ENCODE measurements at places on chromosomes 13 and 19.

DNA sequence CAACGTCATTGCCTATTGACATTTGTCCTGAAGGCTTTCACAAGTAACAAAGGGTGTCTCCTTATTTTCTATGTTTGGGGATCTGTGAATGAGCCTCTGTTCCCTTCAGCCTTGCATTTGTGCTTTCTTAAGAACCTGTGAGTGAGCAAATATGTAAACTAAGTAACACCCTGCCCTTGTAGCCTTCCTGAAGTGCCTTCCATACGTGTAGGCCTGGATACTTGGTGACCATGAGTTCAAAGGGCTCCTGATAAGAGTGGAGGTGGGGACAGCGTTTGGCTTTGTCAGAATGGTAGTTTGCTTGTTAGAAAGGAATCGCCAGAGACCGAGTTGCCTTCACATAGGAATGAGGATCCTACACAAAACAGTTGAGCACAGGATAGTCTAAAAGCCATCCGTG, 14.5 kb upstream of the CCDC97 start:
- ATAC-seq: no peak

DNA sequence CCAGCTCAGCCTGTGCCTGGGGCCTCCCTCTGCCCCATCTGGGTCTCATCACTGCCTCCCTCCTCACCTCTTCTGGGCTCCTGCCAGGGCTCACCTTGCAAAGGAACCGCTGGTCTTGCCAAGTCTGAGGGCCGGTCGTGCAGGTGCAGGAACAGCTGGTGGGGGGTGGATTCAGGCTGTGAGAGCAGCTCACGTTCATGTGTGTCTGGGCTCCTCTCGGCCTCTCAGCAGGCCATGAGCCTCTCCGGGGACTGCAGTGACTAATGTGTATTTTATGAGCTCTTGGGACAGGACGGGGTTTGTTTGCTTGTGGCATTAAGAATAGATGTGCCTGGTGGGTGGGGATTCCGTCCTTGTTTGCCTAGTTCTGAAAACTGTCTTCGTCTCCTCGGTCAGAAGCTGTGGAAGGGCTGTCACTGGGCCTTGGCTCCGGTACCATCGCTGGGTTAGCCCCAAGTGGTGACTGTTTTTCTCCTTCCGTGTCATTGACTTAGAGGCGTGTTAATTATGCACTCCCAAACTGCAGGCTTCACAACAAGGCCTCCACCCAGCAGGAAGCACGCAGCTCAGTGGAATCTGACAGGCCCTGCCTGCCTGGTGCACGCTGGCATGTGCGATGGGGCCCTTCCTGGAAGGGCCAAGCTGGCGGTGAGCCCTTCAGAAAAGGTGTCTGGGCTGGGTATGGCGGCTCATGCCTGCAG, 77.6 kb downstream of the KDM4B start:
- ATAC-seq: peak; percentile 68

GRCh38 chr19:29145756-29146155, 67.2 kb downstream of the UQCRFS1 start:
- no peak for ATAC-seq

- no peak for ATAC-seq
These were observed 214.4 kb downstream of the SPRY2 start for GRCh38 chr13:80126389-80127068.

- no peak for ATAC-seq
These were observed 3.9 kb upstream of the B9D2 start for GRCh38 chr19:41367848-41368301.

GRCh38 chr13:35648201-35648600, 171.7 kb upstream of the MAB21L1 start:
- ATAC-seq: no peak

GRCh38 chr13:110879482-110879881, 35.4 kb downstream of the ANKRD10 start:
- ATAC-seq: no peak

DNA sequence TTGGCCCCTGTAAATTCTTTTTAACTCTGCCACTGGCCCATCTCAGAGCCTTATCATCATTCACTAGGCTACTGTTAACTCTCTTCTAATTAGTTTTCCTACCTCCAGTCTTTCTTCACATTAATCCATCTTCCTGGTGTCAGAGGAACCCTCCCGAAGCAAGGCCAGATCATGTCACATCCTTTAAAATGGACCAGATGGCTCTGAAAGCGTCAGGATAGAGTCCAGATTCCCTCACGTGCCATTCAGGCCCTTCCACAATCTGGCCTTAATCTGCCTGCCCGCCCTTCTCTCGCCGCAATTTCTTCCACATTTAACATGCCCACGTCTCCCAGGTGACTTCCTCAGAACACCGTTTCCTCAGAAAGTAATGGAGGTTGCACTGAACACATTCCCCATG, 86.5 kb downstream of the RFC3 start:
- no peak for ATAC-seq

GRCh38 chr13:62193919-62194318, 778.3 kb upstream of the PCDH20 start:
- no peak for ATAC-seq

GRCh38 chr13:20126541-20127261, 34.2 kb downstream of the GJA3 start:
- ATAC-seq: no peak

DNA sequence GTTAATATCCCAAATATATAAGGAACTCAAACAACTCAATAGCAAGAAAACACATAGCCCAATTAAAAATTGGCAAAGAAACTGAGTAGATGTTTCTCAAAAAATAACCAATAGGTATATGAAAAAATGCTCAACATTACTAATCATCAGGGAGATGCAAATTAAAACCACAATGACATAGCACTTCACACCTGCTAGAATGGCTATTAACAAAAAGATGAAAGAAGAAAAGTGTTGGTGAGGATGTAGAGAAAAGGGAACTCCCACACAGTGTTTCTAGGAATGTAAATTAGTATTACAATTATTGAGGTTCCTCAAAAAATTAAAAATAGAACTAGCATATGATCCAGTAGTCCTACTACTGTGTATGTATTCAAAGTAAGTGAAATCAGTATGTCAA, 1212.8 kb downstream of the DIAPH3 start:
- ATAC-seq: no peak

GRCh38 chr13:39317291-39317690, 279.0 kb downstream of the NHLRC3 start:
- ATAC-seq: no peak

DNA sequence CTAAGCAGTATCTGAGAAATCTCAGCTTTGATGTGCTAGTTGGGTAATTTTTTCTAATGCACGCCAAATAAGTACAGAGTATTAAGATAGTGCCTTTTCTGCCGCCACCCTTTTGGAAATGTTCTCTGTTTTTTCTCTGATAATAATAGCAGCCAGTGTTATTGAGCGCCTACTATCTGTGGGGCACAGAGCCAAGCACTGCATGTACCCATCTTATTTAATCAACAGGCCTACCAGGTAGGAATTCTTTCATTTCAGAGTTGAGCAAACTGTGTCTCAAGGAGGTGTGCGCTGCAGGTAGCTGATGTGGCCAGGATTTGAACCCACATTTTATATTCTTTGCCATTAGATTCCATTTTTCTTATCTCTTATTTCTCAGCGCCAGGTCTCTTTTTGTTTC, 1.4 kb downstream of the EPN1 start:
- no peak for ATAC-seq

GRCh38 chr19:7247155-7247554, 47.1 kb downstream of the INSR start:
- ATAC-seq: peak; percentile 60

GRCh38 chr19:40271706-40272105, 13.4 kb downstream of the AKT2 start:
- no peak for ATAC-seq

- ATAC-seq: no peak
These were observed 139.3 kb downstream of the PCDH9 start for GRCh38 chr13:67090856-67091255.

- ATAC-seq: no peak
These were observed 395.5 kb upstream of the NBEA start for GRCh38 chr13:34546344-34547250.

Data from esophagus mucosa (tissue), 1 donor.